ENCODE measurements at places on chromosomes 4 and X. TPM values are rescaled to one million over a fixed set of nuclear protein-coding genes. Genes with fewer than 3 reads are reported as not detected.

GRCh38 chrX:40094900-40095582 lies 2.7 kb downstream of the BCOR start:
- DNase-seq = no peak

DNA sequence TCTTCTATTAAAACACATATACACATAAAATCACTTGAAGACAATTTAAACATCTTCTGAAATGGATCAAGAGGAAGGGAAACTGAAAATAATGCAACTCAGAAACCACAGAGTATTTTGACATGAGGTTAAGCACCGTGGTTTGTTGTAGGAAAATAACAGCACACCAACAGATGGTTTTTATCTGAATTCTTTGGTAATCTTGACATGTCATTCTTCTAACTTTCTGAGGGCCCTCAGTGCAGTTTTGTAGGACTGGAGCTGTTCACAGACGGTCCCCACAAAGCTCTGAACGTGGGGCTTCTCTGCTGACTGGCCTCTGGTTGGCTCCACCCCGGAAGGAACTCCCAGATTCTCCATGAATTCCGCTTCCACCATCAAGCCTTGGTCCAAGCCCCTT lies 16.0 kb upstream of the TLR8 start:
- no peak for DNase-seq

GRCh38 chr4:83285055-83285407 lies 433 bp upstream of the COQ2 start:
- DNase-seq = no peak

- no peak for DNase-seq
Observed at GRCh38 chr4:33427676-33428075, 2707.5 kb downstream of the PCDH7 start.

DNA sequence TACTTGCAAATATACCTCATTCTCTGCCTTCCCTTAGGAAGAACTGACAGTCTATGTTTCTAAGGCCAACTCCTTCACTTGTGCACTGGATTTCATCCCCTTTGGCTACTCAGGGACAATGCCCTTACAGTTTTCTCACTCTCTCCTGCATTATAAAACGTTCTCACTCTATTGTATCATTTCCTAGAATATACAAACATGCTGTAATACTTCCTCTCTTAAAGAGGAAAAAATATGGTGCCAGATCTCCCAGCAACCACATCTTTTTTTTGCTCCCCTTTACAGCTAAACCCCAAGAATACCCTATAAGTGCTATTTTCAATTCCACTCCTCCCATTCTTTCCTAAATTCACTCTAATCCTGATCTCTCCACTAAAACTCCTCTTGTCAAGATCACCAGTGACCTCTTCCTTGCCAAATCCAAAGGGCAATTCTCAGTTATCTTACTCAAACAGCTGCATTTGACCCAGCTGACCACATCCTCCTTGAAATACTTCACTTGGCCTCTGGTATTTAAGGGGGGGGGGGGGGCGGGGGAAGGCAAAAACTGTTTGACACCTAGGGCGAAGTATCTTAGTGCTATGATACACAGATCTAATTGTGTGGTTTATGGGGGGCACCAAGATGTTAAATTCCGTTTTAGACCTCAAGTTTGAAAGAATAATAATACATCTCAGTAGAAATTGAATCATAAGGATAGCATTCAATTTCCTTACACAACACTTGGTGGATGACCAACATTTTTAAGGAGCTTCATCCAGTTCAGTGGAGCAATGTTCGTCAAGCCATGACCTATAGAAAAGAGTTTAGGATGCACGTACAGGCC lies 1.6 kb downstream of the RCHY1 start:
- DNase-seq = no peak

GRCh38 chrX:108737754-108738153 lies 1.4 kb upstream of the IRS4 start:
- no peak for DNase-seq

DNA sequence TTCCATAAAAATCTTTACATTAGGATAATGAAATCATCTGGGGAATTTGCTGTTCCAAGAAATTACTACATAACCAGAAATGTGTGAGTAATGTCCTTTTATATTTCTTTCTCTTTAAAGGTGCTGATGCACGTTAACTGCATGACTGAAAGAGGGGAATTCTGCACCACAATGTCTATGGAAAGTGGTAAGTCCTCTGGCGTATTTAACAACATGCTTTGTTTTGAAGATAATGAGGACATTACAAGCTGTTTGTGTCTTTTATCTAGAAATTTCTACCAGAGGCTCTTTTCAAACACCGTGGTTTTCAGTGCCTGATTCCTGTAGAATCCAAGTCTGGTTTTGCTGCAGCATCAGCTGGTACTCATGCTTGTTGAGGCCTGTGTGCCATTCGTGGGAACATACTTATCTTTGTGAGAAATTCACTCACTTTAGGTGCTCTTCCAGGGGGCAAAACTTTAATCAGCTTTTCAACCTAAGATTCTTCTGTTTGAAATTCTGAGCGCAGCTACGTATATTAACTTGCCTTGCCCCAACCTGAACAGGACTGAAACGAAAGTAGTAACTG lies 257.2 kb downstream of the PDHA2 start:
- no peak for DNase-seq

GRCh38 chr4:179124957-179125356 lies 1682.7 kb upstream of the AGA start:
- no peak for DNase-seq

GRCh38 chrX:123184866-123185276 lies 793 bp downstream of the GRIA3 start:
- DNase-seq = no peak

DNA sequence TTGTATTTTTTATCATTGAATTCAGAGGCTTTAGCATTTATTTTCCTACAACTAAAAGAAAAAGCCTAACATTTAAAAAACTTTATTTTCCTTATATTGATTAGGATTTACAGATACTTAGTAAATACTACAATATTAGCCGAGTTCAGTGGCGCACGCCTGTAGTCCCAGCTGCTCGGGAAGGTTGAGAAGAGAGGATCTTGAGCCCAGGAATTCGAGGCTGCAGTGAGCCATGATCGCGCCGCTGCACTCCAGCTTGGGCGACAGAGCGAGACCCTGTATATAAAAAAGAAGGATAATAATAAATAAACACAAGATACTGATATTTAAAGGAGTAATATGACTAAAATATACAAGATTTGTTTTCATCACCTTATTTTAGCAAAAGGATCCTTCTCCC lies 681 bp upstream of the UPF3B start:
- no peak for DNase-seq

DNA sequence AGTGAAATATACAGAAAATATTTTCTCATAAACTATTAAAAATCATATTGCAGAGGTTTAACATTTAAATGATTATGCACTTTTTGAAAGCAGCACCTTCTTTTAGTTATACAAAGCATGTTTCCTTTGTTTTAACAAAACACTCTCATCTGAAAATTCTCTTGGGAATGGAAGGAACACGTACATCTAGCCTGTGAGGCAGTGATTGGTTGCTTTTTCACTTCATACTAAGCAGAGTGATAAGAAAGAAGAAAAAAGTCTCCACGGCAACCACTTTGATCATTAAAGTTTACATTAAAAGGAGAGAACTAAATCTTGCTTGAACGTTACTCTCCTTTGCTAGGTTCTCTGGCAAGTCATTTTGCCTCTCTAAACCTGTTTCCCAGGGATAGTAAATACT lies 41.7 kb upstream of the H2AZ1 start:
- no peak for DNase-seq

GRCh38 chrX:110436523-110436922 lies 77.9 kb downstream of the RTL9 start:
- DNase-seq = no peak

DNA sequence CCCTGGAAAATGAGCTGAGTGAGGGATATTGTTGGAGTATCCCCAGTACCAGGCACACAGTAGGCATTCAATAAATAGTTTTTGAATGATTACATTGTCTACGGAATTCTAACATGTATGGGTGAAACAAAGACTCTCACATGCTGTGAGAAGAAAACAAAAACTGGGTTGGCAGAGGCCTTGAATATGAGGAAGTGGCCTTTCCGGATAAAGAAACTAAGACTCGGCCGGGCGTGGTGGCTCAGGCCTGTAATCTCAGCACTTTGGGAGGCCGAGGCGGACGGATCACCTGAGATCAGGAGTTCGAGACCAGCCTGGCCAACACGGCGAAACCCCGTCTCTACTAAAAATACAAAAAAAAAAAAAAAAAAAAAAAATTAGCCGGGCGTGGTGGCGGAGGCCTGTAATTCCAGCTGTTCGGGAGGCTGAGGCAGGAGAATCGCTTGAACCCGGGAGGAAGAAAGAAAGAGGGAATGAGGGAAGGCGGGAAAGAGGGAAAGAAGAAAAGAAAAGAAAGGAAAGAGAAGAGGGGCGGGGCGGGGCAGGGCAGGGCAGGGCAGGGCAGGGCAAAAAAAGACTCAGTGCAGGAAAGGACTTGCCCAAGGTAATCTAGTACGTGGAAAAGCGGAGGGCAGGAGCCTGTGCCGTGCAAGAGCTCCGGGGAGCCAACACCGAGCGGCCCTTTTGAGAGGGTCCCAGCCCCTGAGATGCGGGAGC lies 689 bp upstream of the TMA16 start:
- no peak for DNase-seq

- peak; percentile 57 for DNase-seq
Observed at GRCh38 chrX:153668423-153669173, 5.0 kb downstream of the PNCK start.

DNA sequence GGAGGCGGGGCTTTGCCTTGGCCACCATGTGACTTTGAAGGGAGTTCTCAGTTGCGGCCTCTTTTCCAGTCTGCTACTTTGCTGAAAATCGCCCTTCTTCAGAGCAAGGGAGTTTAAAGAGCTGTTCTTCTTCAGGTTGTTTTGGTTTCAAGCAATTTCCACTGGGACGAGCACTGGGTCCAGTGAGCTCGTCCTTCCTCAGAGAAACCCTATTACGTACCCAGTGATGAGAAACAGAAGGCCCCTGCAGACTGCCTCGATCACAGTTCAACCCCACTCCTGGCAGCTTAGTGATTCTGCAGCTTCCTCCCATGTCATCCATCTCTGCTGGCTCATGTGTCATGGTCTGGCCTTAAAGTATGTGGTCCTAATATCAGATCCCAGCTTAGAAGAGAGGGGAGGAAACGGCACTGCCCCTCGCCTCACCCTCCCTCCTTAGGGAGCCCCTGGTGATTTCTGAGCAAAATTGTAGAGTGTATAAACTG lies 7.8 kb upstream of the FAM149A start:
- no peak for DNase-seq

GRCh38 chr4:189124149-189124758 lies 816.4 kb upstream of the FRG1 start:
- DNase-seq = no peak

- DNase-seq = no peak
Observed at GRCh38 chr4:113383111-113383785, 333.8 kb downstream of the ANK2 start.

DNA sequence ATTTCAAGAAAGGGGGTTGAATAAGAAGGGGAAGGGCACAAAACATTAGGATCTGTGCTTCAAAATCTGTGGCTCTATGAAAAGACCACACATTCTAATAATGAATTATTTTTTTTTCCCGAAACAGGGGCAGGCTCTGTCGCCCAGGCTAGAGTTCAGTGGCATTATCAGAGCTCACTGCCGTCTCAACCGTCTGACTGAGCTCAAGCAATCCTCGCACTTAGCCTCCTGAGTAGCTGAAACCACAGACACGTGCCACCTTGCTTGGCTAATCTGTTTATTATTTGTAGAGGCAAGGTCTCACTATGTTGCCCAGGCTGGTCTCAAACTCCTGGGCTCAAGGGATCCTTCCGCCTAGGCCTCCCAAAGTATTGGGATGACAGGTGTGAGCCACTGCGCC lies 33.4 kb downstream of the ACSL1 start:
- no peak for DNase-seq

DNA sequence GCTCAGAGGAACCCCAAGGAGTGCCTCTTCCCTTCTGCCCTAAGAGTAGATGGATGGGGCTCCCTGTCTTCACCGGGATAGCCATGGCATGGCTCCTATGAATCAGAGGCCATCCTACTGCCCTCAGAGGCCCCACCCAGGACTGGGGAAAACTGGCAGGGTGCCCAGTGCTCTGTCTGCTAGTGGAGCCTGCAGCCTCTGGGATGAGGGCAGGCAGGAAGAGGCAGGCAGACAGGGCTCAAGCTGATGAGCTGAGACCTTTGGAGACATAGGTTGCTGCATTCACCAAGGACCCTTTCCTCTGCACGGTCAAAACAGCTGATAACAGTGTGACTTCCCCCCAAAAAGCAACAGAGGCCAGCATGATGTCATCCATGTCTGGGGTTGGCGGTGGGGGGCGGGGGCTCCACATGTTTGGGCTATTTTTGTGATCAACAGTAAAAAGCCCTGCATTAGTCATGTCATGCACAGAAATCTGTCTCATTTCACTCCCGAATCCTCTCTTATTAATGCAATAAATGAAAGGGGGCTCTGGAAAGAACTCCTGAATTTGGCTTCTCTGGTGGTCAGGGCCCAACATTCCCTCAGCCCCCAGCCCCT lies 207.6 kb upstream of the MAMLD1 start:
- no peak for DNase-seq

DNA sequence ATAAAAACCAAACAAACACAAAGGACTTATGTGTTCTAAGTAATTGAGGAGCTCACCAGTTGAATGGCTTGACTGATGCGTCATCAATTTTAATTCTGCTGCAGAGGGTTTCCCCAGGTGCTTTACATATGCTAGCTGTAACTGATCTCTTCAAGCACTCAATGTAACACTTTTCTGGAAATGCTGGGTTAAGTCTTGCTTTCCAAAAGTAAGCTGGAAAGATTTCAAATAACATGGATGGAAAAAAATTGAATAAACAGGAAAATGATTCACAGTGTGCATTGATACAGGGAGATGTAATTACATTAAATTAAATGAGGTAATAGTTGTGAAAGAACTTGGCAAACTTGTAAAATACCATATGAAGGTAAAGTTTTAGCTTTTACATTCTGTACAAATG lies 186.7 kb upstream of the WDFY3 start:
- no peak for DNase-seq

GRCh38 chrX:110683925-110684324 lies 111.7 kb downstream of the CHRDL1 start:
- no peak for DNase-seq

TMEM156 gene
- not detected for total RNA-seq

PCDH10 gene
- total RNA-seq = 1.8 TPM

NEIL3 gene
- 0.27 TPM for total RNA-seq

CITED1 gene
- 0.99 TPM for total RNA-seq

ADAD1 gene
- not detected for total RNA-seq

HHIP gene
- total RNA-seq = 0.16 TPM

ETDB gene
- not detected for total RNA-seq

BEX1 gene
- 8.9 TPM for total RNA-seq

MECP2 gene
- total RNA-seq = 48.2 TPM

Data from sigmoid colon (tissue), 7 donors.